ENCODE measurements at places on chromosomes 3 and 15. TPM values are rescaled to one million over a fixed set of nuclear protein-coding genes. Genes with fewer than 3 reads are reported as not detected.

DNA sequence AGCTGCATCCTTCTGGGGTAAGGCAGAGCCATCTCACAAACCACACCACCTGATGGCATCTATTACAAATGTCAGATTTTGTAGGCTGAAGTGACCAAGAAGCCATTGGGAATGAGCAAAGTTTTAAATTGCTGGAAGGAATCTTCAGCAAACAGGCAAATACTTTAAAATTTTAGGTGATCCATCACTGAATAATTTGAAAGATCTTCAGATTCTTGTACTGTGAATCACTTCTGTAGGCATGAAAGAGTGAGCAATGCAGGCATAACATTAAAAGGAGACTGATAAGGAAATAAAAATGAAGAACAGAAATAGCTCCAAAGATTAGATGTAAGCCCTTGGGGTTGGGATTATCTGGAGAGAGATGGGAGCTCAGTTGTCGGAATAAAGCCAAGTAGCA, 36.0 kb upstream of the ALDH1L1 start:
- no peak for DNase-seq

- DNase-seq: no peak
Observed at GRCh38 chr15:94844198-94844537, 612.8 kb downstream of the MCTP2 start.

DNA sequence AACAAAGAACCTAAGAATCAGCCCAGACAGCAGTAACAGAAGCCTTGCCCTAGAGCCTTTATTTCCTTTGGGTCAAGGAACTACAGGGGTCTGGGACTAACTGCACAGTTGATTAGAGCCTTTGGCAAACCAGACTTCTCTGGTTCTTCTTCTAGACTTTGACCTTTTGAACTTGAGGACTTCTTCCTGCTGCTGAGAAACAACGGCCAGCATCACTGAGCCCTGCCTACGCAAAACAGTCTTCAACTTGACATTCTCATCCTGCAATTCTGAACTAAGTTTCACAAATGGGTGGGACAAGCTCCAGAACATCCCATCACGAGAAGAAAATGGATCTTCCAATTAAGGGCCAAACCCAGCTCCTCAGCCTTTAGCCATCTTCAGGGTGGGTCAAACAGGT, 31.4 kb downstream of the CMTM6 start:
- DNase-seq: no peak

The ANKUB1 gene
- not detected for total RNA-seq

All from kidney epithelial cell (primary cell).